ENCODE measurements at places on chromosomes 13 and 19. TPM values are rescaled to one million over a fixed set of nuclear protein-coding genes. Genes with fewer than 3 reads are reported as not detected.
A peak's percentile ranks its signal among the peaks of the same experiment; 100 is the strongest.

DNA sequence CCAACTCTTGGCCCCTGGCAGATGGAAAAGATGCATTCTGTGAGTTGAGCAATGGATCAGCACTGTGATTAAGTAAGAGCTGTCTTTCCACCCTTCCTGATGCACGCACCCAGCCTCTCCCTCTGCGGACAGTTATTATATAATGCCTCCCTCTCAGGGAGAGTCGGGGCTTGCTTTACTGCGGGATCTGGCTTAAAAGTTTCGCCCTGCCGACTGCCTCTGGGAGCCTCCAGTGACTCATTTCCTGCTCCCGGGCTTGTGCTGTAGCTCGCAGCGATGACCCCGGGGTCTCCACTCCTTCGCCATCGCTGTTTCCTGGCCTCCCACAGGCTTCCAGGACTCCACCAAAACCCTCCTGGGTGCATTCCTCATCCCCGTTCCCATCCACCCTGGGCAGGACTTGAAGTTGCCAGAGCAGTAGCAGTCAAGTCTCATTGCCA is 107.4 kb upstream of the SLC7A1 start:
- peak; percentile 85 for DNase-seq

DNA sequence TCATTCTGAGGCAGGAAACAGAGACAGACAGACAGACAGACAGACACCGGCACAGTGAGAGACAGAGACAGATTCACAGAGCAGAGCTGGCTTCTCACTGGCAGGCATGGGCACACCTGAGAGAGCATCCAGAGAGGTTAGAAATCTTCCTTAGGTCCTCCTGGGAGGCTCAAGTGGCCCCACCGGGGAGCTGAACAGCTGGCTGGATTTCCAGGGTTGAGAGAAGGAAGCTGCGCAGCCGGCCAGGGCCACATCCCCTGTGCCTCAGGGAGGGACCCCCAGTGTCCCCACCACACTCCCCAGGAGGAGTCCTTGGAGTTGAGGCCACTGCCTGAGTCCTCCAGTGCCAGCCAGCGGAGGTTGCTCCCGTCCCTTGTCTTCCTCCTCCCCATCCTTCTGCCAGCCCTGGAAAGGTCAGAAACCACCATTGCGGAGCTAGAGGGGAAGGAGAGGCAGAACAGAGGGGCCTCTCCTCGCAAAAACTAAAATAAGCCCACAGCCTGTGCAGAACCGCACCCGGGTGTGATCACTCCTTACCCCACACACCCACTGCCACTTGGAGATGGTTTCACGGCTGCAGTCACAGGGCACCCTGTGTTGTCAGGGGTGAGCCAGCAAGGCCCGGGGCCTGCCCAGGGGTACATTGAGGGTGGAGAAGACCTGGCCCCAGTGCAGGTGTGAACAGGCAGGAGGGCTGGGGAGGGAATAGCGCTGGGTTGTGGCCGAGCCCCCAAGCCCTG is 4.2 kb downstream of the FFAR3 start:
- DNase-seq: no peak

DNA sequence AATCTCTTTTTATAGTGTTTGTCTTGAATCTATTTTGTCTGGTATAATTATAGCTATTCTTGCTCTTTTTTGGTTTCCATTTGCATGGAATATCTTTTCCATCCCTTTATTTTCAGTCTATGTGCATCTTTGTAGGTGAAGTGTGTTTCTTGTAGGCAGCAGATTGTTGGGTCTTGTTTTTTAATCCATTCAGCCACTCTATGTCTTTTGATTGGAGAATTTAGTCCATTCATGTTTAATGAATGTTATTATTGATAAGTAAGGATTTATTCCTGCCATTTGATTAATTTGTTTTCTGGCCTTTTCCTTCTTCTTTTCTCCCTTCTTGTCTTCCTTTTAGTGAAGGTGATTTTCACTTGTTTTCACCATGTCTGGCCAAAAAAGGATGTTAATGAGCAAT is 11.7 kb upstream of the ZDHHC20 start:
- no peak for DNase-seq

GRCh38 chr13:100523411-100523810 is 65.2 kb downstream of the GGACT start:
- no peak for DNase-seq

DNA sequence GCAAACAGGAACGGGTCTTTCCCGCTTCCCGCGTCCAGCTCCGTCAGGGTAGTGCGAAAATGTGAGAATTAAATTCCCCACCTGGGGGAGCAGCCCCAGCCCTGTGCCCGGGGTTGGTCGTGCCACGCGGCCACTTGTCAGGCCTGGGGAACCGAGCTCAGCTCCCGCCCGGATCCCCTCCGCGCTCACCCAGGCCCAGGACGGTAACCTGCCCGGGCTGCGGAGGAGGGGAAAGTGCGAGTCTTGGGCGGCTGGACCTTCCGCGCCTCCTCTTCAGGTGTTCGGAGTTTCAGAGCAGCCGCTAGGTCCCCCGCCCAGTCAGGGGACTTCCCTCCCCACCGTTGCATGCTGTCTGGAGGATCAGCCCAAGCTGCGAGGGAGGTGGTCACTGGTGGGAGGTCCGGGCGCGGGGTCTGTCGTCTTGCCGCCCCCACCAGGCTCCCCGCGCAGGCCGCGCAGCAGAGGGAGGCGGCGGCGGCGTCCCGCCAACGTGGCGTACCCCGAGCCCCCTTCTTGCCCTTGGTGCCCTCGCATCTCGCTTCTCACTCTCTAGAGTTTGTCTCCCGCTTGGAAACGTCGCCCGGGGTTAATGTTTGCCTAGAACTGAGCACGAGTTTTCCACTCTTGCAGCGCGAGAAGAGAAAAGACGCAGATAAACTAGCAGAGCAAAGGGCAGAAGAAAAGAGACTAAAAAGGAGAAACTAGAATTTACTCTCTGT is 8.1 kb downstream of the URAD start:
- no peak for DNase-seq

DNA sequence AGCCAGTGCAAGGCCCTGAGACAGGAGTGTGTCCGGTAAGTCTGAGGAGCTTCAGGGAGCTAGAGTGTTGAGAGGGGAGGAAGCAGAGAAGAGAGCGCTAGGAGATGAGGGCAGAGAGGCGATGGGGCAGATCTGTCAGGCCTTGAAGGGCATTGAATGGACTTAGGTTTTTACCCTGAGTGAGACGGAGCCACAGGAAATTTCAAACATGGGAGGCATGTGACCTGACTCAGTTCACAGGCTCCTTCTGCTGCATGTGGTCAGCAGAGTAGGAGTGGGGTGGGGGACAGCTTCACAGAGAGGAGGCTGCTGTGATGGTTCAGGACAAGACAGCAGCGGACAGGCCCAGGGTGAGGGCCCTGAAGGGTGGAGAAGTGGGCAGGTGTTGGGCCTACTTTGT is 2.5 kb upstream of the FAM98C start:
- peak; percentile 23 for DNase-seq

GRCh38 chr13:99975626-99976025 is 4.1 kb upstream of the ZIC5 start:
- no peak for DNase-seq

DNA sequence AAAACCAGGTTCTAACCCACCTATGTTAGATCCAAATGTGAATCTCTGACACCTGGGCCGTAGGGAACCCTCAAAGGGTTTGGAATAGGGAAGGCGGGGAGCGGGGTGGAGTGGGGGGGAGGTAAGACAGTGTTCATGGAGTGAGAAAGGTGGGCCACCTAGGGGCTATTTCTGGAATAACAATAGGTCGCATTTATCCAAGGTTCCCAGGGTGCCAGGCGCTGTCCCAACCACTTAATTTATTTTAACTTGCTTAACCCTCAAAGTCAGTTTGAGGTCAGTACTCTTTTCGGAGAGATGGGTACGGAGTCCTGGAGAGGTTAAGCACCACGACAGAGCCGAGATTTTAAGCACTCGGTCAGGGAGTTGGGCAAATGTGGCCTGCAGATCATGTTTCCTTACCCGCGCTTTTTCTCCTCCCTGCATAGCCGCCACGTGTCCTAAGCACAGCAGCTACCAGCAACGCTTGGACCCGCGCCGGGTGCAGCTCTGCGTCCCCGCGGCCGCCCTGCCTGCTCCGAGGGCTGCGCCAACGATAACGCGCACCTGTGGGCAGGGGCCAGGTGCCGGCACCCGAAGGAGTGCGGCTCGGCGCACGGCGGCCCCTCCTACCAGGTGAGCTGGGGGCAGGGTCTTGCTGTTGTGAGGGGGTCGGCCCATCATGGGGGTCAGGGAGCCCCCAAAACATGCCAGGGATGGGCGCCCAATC is 25.0 kb upstream of the FXYD3 start:
- peak; percentile 56 for DNase-seq

- no peak for DNase-seq
Observed at GRCh38 chr13:79470666-79471065, 10.3 kb upstream of the NDFIP2 start.

GRCh38 chr19:28971049-28971448 is 241.9 kb downstream of the UQCRFS1 start:
- peak; percentile 7 for DNase-seq

DNA sequence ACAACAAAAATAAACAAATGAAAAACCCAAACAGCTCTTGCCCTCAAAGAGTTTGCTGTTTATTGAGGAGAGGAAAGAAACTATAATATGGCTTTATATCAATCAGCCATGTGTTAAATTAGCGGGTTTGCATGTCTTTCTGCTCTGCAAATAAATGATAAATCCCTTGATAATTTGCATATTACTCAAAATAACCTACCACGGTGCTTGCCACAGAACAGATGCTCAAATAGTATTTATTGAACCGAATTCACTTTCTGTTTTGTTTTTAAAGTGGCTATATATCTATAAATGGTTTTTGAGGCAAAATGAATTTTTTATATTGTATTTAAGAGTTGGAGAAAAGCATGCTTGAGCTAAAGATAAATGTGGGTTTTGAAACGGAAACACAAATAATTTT is 428.1 kb downstream of the ITGBL1 start:
- no peak for DNase-seq

GRCh38 chr13:27005556-27005955 is 166.1 kb downstream of the USP12 start:
- no peak for DNase-seq

KLK3 gene
- total RNA-seq: not detected

CRX gene
- not detected for total RNA-seq

TBC1D17 gene
- total RNA-seq: 12.2 TPM

ZFP36 gene
- total RNA-seq: 10.8 TPM

IL17D gene
- 0.71 TPM for total RNA-seq

FFAR2 gene
- total RNA-seq: not detected

ETV2 gene
- not detected for total RNA-seq

UNC13A gene
- total RNA-seq: not detected

SIPA1L3 gene
- total RNA-seq: 22.7 TPM
